Astrocyte of the spinal cord (primary cell): ENCODE measurements at places on chromosomes 13 and 19.

- no peak for DNase-seq
Observed at GRCh38 chr13:60491531-60491930, 94.5 kb downstream of the TDRD3 start.

GRCh38 chr19:3067563-3067962 is 5.3 kb upstream of the TLE5 start:
- no peak for DNase-seq

DNA sequence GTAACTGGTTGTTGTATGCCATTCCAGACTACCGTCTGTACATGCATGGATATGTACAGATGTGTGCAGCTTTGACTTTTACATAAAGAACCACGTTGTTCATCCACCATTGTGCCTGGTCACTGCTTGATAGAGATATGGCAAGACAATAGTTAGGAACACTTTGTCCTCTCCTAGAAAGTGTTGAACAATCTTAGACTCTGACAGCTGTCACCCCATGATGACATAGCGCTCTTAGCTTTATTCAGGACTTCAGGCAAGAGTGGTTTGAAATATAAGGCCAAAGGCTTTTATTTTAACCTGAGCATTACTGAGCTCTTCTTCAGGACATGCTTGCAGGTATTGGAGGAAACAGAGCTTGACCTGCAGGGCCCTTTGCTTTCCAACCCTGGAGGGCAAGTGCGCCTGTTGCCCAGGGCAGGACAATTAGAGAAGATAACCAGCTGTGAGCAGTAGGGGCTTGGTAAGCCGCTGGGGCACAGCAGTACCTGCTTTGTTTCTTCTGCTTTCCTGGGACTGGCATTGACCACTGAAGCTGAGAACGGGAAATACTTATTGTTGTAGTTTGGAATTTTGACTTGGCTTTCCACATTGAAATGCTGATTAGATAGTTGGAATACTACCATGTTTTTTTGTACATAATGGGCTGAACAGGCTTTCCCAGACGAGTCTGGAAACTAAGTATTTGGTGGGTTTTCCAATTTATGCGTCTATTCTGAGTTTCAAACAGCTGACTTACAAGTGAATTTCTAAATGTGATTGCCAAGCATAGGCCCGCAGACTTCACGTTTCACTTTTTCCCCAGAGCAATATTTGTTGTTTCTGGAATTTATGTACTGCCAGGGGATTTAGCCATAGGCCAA is 51.1 kb downstream of the GARRE1 start:
- no peak for DNase-seq

- DNase-seq, result peak; percentile 3
Observed at GRCh38 chr13:107043021-107043956, 475.4 kb upstream of the ARGLU1 start.

GRCh38 chr13:75468602-75469001 is 13.4 kb downstream of the TBC1D4 start:
- DNase-seq, result no peak

DNA sequence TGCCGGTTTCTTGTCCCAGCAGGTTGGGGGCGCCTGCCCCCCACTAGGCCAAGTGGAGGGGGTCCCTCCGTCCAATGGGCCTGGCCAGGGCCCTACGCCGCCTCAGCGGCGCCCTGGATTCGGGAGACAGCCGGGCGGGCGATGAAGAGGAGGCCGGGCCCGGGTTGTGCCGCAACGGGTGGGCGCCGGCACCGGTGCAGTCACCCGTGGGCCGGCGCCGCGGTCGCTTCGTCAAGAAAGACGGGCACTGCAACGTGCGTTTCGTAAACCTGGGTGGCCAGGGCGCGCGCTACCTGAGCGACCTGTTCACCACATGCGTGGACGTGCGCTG is 6.2 kb downstream of the KCNJ14 start:
- no peak for DNase-seq

GRCh38 chr19:38812841-38813320 is at the start of gene LGALS4:
Gene LGALS4 (minus strand): TSS chr19:38812945. CDS start chr19:38812886, 59 bp downstream.
- no peak for DNase-seq

GRCh38 chr19:12995596-12996405 is 526 bp downstream of the NFIX start:
- no peak for DNase-seq
